ENCODE measurements at places on chromosomes 12 and 14.

DNA sequence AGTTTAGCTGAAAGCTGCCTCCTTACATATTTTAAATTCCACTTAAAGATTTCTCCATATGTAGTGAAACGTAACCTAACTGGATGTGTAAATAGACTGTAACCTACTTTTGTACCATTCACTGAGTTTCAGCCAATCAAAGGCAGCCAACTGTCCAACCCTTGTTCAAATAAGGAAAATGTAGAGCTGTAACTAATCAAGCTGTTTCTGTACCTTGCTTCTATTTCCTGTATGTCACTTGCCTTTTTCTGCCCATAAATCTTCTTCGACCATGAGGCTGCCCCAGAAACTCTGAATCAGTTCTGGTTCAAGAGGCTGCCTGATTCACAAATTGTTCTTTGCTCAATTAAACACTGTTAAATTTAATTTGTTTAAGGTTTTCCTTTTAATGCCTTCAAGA is 6.3 kb downstream of the SLC7A8 start:
- no peak for DNase-seq

GRCh38 chr12:93091886-93092648 is 163.0 kb upstream of the EEA1 start:
- DNase-seq = no peak

- DNase-seq = no peak
Measured at GRCh38 chr12:67937822-67938221, 51.4 kb upstream of the IFNG-AS1 start.

DNA sequence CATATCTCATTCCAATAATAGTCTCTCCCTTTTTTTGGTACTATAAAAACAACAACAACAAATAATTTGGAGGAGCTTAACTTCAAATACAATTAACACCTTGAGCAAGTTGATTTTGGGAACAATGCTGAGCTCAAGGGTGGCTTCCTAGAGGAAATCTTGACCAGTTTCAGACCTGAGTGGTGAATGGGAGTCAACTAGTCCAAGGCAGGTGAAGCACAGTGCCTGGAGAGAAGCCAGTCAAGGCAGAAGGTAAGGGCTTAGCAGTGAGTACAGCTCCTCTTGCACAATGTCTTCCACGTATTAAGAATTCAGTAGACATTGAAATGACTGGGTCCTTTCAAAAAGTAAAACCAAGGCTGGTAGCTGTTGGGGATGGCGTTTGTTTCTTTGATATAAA is 444.8 kb downstream of the ATP23 start:
- DNase-seq = no peak

- DNase-seq = peak; percentile 91
Measured at GRCh38 chr12:25959071-25959961, 834 bp downstream of the RASSF8 start.

- DNase-seq = no peak
Measured at GRCh38 chr14:39366460-39367386, 65.5 kb downstream of the FBXO33 start.

DNA sequence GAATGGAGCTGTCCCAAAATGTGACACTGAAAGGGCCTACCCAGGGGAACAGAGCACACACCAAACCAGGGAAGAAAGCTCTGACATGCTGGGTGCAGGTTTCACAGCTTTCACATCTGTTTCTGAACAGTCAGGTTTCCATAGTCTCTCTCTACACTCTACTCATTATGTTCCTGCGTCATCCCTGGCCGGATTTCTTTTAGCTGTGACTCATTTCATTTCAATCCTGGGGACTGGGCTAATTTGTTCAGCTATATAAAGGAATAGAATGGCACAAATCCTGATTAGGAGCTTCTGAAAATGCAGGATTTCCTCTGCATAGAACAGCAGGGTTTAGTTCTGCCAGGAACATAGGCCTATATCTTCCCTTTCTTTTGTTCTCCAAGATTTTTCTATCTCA is 649.8 kb downstream of the RPS29 start:
- no peak for DNase-seq

DNA sequence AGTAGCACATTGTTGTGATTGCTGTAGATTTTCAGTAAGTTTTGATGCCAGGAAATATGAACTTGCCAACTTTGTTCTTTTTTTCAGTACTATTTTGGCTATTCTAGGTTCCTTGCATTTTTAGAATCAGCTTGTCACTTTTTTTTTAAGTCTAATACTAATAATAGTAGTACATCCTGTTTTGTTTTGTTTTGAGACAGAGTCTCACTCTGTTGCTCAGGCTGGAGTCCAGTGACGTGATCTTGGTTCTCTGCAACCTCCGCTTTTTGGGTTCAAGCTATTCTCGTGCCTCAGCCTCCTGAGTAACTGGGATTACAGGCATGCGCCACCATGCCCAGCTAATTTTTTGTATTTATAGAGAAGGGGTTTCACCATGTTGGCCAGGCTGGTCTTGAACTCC is 16.5 kb downstream of the PWP1 start:
- no peak for DNase-seq

GRCh38 chr12:78802593-78802992 is 62.0 kb upstream of the SYT1 start:
- peak; percentile 78 for DNase-seq

DNA sequence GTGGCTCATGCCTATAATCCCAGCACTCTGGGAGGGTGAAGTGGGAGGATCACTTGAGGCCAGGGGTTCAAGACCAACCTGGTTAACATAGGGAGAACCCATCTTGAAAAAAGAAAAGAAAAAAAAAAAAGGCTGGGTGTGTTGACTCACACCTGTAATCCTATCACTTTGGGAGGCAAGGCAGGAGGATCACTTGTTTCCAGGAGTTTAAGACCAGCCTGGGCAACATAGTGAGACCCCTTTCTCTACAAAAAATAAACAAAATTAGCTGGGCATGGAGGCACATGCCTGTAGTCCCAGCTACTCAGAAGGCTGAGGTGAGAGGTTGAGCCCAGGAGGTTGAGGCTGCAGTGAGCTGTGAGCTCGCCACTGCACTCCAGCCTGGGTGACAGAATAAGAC is 23.0 kb upstream of the LRP1-AS start:
- DNase-seq = no peak

DNA sequence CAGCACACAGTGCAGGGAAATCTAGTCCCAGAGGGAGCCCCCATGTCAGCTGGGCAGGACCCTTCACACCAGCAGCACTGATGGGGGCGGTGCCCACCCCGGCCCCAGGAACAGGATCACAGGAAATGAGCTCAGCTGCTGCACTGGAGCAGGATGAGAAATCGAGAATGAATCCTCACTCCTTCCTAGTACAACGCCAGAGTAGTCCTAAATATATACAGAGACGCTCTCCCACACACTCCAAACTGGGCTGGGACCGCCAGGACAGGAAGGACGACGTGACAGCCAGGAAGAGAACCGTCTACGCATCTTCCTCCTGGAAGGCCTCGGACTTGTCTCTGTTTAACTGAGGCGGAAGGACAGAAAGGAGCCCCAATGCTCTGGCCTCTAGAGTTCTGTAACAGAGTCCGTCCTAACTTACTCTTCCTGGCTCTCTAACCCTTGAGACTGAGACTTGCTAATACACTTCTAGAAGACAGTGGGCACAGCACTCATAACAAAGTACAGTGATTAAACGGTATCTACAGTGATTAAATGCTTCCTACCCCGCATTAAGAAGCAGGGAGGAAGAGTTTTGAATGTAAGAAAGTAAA is 33.4 kb downstream of the CDC42BPB start:
- peak; percentile 96 for DNase-seq

DNA sequence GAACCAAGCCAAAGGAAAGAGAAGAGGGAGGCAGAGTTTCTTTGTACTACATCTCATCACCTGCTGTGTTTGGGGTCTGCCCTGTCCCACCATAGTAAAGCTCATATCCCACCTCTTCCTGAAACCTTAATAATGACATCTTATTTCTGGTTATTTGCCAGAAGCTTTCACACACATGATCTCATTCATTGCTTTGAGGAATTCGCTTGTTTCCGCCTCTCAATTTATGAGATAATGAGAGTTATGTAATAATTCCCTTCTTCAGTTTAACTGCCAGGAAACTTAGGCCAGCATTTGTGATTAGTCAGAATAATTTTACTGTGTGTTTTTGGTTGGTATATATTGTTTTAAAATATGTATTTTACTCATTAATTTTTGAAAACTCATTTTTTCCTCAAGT is 205.2 kb downstream of the CACNA1C start:
- DNase-seq = peak; percentile 46

- no peak for DNase-seq
Measured at GRCh38 chr12:128969480-128970055, 116.3 kb downstream of the GLT1D1 start.

DNA sequence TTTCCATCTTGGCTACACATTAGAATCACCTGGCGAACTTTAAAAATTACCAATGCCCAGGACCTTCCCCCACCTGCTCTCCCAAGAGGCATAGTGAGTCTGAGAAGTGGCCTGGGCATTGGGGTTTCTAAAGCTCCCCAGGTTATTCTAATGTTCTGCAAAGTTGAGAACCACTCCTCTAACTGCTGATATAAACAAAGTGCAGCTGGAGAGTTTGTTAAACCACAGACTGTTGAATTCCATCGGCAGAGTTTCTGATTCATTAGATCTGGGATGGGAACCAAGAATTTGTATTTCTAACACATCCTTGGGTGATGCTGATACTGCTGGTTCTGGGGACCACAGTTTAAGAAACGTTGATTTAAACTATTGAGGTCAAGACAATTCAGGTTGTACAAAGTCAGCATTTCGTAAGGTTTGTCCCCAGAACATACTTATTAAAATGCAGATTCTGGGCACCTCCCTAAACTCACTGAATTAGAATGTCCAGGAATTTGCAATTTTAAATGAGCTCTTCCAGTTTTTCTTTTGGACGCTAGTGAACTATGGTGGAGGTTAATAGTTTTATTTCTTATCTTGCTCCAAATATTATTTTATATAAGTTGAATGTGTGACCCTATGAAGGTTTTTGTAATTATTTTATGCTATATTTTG is 309.1 kb downstream of the NRXN3 start:
- no peak for DNase-seq

- DNase-seq = peak; percentile 48
Measured at GRCh38 chr12:112985642-112986290, 7.4 kb downstream of the OAS2 start.

GRCh38 chr14:87966816-87967215 is 26.2 kb downstream of the GALC start:
- peak; percentile 20 for DNase-seq

Measured in ELR (cell line).